ENCODE measurements at places on chromosomes 3 and 15. TPM values are rescaled to one million over a fixed set of nuclear protein-coding genes. Genes with fewer than 3 reads are reported as not detected.

DNA sequence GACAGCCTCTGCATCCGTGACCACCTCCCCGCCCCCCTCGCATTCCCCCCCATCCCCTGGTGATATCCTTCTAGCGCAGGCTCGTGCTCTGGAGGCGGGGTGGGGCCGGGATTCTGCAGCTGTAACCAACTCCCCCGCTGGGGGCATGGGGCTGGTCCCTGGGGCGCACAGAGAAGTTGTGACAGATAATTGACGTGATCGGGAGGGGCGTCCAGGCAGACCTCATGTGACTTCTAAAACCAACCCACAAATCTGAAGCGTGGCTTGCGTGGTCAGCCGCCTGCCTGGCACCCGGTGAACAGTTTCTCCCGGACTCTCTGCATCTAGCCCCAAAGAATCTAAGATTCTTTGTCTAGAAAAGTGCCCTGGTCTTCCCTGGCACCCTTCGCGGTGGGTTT lies 100.6 kb upstream of the IGF1R start:
- peaks cover 41% of the 10 kb centered on the region for H3K27me3 ChIP-seq
- peaks cover 2% of the 10 kb centered on the region for H3K36me3 ChIP-seq
- peak overlapping the region; percentile 38 for H3K27ac ChIP-seq
- H3K4me3 ChIP-seq: peak overlapping the region; percentile 81
- no peak for DNase-seq
- H3K4me1 ChIP-seq: peaks cover 18% of the 10 kb centered on the region

DNA sequence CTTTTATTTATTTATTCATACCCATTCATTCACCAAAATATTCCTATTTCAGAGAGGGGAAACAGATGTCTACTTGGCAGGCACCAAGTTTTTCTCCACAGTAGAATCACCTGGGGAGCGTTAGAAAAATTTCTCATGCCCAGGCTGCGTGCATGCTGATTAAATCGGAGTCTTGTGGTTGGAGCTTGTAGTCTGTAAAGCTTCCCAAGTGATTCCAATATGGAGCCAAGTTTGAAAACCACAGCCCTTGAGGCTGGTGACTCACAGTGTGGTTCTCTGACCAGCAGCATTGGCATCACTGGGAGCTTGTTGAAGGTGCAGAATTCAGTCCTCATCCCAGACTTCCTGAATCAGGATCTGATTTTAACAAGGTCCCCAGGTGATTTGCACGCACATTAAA lies 49.7 kb downstream of the PDHB start:
- H3K27ac ChIP-seq: no peak overlapping the region
- no peak for DNase-seq
- peaks cover 32% of the 10 kb centered on the region for H3K36me3 ChIP-seq

DNA sequence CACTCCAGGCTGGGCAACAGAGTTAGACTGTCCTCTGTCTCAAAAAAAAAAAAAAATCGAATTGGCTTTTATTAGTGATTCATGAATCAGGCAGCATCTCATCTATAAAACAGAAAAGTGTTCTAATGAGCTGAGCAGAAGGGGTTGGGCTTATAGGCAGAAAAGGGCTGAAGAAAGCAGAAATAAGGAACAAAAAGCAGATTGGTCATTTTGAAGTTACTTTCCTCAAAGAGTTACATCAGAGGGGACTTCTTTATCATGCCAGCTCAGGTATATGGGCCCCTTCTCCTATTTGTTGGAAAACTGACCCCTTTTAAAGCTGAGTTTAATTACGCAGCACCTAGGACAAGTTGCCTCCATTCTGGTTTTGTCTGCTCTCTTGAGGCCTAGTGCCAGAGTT lies 722 bp upstream of the POGLUT1 start:
- H3K4me1 ChIP-seq: peaks cover 50% of the 10 kb centered on the region
- H3K4me3 ChIP-seq: peak overlapping the region; percentile 95
- peaks cover 3% of the 10 kb centered on the region for H3K27me3 ChIP-seq
- no peak for DNase-seq

DNA sequence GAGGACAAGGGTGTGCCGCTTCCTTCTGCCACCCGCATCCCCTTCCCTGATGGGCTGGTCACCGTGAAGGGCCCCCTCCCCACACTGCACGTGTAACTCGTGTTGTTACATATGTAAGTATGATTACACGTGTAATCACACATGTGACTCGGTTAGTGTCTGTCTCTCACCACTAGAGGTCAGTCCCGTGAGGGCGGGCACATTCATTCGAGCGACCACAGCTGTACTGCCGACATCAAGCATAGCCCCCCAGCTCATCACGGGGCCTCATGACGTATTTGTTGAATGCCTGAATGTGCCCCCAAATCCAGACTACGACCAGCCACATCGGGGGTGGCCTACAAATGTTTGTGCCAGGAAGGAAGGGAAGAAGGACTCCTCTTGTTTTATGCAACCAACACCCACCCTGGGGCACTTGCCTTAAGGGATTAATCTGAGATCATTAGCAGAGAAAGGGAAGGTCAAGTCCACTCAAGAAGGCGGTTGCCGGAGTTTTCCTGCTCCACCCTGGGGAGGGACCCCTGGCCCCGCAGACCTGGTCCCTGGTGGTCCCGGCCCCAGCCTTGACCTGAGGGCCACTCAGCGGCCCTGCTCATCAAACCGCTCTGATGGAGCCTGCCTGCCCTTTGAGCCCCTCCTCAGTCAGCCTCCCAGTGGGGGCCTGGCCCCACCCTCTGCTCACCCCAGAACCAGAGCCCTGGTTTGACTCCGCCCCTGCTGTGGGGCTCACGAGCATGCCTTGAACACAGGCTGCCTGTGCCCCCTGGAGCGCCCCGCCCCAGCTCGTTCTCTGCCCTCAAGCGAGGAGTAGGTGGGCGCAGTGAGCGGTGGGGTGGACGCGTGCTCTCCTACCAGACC lies 52.8 kb downstream of the RGMA start:
- peaks cover 6% of the 10 kb centered on the region for H3K4me1 ChIP-seq
- H3K36me3 ChIP-seq: no peaks in the 10 kb centered on the region
- peaks cover 4% of the 10 kb centered on the region for H3K27me3 ChIP-seq
- DNase-seq: no peak

- no peak for DNase-seq
- peak overlapping the region; percentile 94 for H3K4me3 ChIP-seq
- H3K36me3 ChIP-seq: peaks cover 15% of the 10 kb centered on the region
- no peak overlapping the region for H3K27ac ChIP-seq
These were observed 2.1 kb downstream of the MYD88 start for GRCh38 chr3:38140326-38141172.

DNA sequence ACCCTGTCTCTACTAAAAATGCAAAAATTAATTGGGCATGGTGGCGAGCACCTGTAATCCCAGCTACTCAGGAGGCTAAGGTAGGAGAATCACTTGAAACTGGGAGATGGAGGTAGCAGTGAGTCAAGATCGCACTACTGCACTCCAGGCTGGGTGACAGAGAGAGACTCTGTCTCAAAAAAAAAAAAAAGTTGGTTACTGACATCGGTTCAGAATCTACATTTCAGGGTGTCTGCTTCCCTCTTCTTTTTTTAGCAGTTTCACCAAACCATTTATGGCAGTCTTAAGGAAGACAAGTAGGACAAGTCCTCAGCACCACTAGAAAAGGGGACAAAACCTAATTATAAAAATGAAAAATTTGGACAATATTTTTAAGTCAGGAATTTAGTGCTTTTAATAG lies 3.3 kb upstream of the USP4 start:
- no peaks in the 10 kb centered on the region for H3K27me3 ChIP-seq

DNA sequence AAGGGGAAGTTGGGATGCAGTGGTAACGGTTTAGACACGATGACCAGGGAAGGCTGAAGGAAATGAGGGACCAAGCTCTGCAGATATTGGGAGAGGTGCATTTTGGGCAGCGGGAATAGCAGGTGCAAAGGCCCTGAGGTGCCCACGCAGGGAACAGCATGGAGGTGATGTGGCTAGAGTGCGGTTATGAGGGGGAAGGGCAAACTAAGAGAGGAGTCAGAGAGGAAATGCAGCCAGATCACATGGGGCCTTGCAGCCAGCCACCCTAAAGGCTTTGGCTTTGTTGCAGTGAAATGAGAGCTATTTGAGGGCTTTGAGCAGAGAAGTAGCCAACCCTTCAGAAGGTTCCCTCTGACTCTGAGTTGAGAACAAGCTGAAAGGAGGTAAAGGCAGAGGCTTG lies 2.6 kb downstream of the SPATA12 start:
- no peaks in the 10 kb centered on the region for H3K36me3 ChIP-seq
- no peak for DNase-seq
- no peak overlapping the region for H3K4me3 ChIP-seq
- H3K4me1 ChIP-seq: no peaks in the 10 kb centered on the region
- H3K27ac ChIP-seq: no peak overlapping the region

DNA sequence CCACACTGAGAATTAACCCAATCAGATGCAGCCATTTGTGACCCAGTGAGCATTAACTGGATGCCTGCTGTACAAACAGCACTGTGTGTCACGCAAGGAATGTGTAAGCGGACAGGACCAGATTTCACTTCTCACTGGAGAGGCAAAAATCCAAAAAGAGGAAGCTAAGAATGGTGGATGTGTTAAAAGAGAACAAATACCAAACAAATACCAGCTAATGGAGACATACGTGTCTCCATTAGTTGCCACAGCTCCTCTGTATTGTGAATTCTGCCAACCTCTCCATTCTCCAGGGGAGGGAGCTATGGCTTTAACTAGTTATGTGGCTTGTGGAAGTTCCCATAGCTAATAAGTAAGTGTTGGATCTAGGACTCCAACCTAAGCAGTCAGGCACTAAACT lies 2.6 kb downstream of the LTF start:
- H3K4me3 ChIP-seq: no peak overlapping the region
- no peak for DNase-seq
- no peak overlapping the region for H3K27ac ChIP-seq
- H3K4me1 ChIP-seq: no peaks in the 10 kb centered on the region

DNA sequence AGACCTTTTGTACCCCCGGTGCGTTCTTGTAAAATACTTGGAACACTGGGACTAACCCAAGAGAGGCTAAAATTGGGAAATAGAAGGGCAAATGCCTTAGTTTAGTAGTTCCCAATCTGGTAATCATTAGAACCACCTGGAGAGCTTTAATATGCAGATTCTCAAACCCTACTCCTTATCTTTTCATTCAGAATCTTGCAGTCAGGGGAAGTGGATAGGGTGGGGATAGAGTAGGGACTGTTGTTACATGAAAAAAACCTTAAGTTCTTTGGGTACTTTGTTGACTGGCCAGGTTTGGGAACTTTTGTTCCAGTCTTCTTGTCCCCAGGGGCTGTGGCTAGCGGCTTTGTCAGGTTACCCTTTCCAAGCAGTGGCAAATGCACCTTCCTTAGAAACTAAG lies 15.9 kb downstream of the MAPKBP1 start:
- H3K4me1 ChIP-seq: peaks cover 48% of the 10 kb centered on the region
- H3K27ac ChIP-seq: no peak overlapping the region
- H3K27me3 ChIP-seq: no peaks in the 10 kb centered on the region
- peaks cover 1% of the 10 kb centered on the region for H3K36me3 ChIP-seq
- no peak overlapping the region for H3K4me3 ChIP-seq

- peak overlapping the region; percentile 49 for H3K4me3 ChIP-seq
- H3K4me1 ChIP-seq: peaks cover 86% of the 10 kb centered on the region
- no peak overlapping the region for H3K27ac ChIP-seq
- peaks cover 23% of the 10 kb centered on the region for H3K36me3 ChIP-seq
- H3K27me3 ChIP-seq: peaks cover 2% of the 10 kb centered on the region
These were observed 8.3 kb downstream of the BMF start for GRCh38 chr15:40100123-40100946.

- DNase-seq: no peak
- H3K27ac ChIP-seq: peak overlapping the region; percentile 91
- H3K27me3 ChIP-seq: no peaks in the 10 kb centered on the region
- H3K36me3 ChIP-seq: peaks cover 17% of the 10 kb centered on the region
- peak overlapping the region; percentile 95 for H3K4me3 ChIP-seq
These were observed 587 bp downstream of the NPHP3 start for GRCh38 chr3:132721479-132722164.

- no peaks in the 10 kb centered on the region for H3K27me3 ChIP-seq
- H3K36me3 ChIP-seq: no peaks in the 10 kb centered on the region
- H3K4me1 ChIP-seq: no peaks in the 10 kb centered on the region
- H3K27ac ChIP-seq: no peak overlapping the region
These were observed 256.5 kb downstream of the AGBL1 start for GRCh38 chr15:86336051-86336788.

DNA sequence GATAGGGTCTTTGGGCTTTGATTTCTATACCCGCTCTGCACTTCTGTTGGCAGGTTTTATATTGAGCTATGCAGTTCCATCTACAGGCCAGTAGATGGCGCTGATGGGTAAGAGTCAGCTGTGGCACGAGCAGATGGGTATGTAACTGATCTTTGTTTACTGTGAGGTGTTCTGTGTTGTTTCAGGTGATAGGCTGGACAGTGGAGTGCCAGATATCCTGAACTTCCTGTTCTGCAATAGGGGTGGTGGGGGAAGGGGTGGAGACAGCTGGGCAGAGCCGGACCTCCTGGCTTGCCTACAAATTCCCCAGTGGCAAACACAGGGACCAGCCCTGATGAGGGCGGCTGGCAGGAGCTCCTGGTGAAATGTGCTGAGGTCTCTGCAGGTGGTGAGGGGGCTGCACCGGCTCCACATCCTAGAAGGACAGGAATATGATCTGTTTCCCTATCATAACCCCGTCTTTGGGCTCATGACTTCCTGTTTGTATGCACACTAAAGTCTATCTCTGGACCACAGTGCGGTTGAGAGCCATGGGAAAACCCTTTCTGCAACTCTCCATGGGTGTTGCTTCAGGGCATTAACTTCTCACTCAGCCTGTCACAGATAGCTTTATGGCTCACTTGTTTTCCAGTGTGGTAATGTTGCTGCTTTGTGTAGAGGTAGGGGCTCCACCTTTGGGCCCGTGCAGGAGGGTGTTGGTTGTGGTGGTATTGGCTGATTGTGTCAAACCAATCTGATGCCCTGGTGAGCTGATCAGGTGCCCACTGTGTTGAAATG lies 13.4 kb upstream of the FAM98B start:
- DNase-seq: peak; percentile 38
- no peak overlapping the region for H3K4me3 ChIP-seq
- H3K27me3 ChIP-seq: peaks cover 50% of the 10 kb centered on the region
- no peaks in the 10 kb centered on the region for H3K36me3 ChIP-seq
- peak overlapping the region; percentile 56 for H3K27ac ChIP-seq
- peaks cover 18% of the 10 kb centered on the region for H3K4me1 ChIP-seq

- H3K36me3 ChIP-seq: no peaks in the 10 kb centered on the region
- no peaks in the 10 kb centered on the region for H3K27me3 ChIP-seq
- no peaks in the 10 kb centered on the region for H3K4me1 ChIP-seq
These were observed 195.2 kb upstream of the DPPA4 start for GRCh38 chr3:109532257-109533216.

DNA sequence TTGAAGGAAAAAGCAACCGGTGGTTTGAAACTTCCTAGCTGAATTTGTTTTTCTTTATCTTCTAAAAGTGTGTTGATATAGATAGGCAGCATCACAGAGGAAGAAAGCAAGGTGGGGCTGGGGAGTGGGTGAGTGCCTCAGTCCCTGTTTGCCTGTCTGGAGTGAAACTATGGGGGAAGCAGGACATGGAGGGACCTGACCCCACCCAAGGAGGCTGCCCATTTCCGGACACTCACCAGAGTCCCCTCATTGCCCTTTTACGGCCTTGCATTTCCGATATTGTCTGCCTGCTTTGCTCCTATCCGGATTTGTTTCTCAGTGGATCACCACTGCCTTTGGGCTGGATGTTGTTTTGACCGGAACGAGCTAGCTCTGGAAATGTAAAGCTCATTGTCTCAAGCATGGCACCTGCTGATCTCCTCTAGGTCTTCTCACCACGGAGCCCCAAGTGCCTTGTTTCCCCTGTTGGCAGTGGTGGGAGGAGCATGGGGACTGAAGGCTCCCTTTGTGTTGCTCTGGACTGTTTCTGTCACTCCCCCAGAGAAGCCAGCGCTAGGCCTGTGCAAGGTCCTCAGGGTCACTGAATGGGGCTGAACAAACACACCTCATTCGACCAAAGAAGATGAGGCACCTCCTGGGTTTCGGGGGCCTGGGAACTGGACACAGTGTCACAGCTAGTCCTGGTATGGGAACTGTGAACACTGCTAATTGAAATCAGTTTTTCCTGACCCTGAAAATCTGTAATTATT lies 7.0 kb downstream of the CLDN11 start:
- peaks cover 20% of the 10 kb centered on the region for H3K27me3 ChIP-seq
- peaks cover 18% of the 10 kb centered on the region for H3K4me1 ChIP-seq

Gene CASR
- not detected for total RNA-seq

Gene SRGAP3
- 0.54 TPM for total RNA-seq

Gene HAUS2
- 46.7 TPM for total RNA-seq

Gene IREB2
- total RNA-seq: 103 TPM

Gene ARPP21
- total RNA-seq: not detected
